Stimulated activated CD4-positive, alpha-beta T cell treated with anti-CD3 and anti-CD28 coated beads, Interleukin-15, amount 100 ng/mL, for 48 hours (primary cell): ENCODE measurements at places on chromosomes 11 and 22.
A peak's percentile ranks its signal among the peaks of the same experiment; 100 is the strongest.

DNA sequence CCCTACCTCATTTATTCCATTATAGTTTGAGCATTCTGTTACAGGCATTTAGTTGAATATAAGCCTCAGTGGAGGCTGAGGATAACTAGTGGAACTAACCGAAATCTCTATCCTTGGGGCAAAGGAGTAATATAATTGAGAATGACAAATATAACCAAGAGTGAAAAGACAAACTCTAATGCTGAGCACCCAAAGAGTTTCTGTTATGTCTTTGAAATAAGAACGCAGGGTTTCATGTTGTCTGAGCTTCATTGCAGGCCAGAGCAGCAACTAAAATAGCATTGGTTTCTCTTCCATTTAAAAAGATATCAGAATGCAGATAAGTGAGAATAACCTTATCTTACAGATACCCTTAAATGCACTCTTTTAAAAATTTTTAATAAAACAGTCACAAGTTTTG, 131.8 kb downstream of the SBF2 start:
- DNase-seq: no peak

GRCh38 chr11:94694309-94695060, 73.7 kb upstream of the AMOTL1 start:
- DNase-seq: no peak

GRCh38 chr11:101127197-101127698, 2.4 kb downstream of the PGR start:
- no peak for DNase-seq

DNA sequence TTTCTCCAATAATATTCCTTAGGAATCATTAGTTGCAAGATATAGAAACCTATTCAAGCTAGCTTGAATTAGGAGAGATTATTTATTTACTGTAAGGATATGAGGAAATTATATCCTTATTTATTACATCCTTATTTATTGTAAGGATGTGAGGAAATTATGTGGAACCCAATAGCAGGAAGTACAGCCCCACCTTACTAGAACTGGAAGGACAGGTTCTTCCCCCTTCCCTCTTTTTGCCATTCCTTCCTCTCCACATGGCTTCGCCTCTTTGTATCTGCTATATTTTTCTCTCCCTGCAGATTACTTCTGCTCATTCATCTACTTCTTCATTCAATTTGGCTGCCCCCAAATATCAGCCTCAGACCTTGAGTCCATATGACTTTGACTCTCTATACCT, 49.5 kb upstream of the B3GNT6 start:
- DNase-seq: no peak

DNA sequence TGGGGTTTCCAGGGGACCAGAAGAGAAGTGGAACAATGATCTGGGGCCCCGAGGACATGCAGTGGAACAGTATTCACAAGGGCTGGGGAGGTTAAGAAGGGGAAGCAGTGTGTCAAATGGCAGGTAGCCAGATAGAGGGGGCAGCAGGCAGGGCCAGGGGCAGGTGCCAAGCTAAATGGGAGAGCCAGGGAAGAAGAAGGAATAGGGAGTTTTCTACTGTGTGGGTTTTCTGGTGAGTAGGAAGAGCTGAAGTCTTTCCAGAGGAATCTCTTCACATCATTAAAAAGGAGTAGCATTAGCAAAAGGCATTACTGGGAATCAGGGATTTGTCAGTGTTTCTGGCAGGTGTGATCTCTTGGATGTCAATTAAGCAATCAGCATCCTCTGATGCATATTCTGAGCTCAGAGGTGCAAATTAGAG, 55.8 kb downstream of the IRAG1 start:
- no peak for DNase-seq

DNA sequence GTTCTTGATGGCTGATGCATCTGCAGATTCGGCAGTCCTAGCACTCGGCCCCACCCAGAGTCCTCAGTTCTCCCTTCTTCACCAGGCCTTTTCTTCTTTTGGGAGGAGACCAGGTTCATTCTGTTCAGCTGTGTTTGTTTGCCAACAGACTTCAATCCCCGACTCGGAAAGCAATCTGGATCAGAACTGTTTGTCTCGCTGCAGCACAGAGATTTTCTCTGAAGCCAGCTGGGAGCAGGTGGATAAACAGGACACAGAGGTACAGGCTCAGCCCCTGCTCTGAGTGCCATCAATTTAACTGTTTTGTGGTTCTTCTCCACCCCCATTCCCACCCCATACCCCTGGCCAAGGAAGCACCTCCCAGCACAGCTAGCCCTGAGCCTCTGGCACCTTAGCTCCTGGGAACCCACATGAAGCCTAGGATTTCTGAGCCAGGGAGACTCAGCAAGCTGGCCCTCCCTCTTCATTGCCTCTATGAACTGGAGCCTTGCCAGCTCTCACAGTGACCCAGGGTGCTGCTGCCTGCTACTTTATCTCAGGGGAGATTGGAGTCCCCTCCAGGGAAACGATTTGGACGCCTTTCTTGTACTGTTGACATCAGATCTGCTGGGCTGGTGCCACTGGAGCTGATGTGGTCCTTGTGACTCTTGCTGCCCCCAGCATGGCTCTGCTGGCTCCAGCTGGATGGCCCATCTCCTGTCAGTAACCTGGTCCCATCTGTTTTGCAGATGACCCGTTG, 58.2 kb upstream of the HORMAD2 start:
- DNase-seq: no peak

- DNase-seq: no peak
Observed at GRCh38 chr11:35335226-35335625, 84.1 kb downstream of the SLC1A2 start.

DNA sequence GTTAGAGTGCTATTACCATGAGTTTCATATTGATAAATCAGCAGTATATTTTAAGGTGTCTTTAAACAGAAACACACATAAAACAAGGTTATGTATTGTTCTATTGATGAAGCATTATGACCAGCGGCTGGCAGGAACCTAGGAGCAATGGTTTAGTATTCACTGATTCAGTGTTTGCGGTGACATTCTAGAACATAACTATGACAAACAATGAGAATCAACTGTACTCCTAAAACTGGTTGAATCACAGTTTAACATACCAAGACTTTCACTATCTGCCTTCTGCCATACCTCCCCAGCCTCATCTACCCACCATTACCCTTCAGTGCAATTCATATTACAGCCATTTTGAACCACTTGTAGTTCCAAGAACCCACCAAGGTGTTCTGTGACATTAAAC, 8.8 kb downstream of the HOATZ start:
- no peak for DNase-seq

DNA sequence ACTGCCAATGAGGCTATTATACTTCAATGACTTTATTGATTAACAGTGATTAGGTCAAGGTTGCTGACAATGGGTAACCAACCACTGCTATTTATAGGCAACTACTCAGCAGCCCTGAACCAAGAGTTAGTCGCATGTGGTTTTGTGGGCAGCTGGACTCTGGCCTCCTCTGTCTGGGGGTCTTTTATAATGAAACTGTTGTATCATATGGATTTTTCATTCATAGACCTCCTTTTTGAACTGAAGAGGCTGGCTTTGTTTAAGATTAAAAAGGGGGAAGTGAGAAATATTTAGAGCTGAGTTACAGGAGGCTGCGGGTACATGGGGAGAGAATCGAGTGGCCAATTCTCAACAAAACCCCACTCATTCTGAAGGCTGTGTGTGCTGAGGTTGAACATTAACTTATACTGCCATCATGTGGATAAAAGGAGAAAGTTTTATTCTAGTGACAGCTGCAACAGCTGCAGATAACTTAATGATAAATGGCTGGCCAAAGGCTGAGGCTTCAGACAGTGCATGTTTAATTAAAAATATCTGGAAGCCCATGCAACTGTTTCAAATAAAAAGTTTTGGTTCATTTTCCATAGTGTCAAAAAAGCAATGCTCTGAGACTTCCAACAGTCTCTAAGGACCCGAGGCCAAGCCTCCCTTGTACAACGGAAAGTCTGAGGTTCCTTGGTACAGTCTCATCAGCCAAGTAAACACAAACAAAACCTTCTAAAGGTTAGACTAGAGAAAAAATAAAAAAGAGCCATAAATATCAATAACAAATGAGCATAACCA, 682.6 kb downstream of the KCNA4 start:
- no peak for DNase-seq

- DNase-seq: no peak
Observed at GRCh38 chr22:24992946-24993345, 40.4 kb downstream of the KIAA1671 start.

DNA sequence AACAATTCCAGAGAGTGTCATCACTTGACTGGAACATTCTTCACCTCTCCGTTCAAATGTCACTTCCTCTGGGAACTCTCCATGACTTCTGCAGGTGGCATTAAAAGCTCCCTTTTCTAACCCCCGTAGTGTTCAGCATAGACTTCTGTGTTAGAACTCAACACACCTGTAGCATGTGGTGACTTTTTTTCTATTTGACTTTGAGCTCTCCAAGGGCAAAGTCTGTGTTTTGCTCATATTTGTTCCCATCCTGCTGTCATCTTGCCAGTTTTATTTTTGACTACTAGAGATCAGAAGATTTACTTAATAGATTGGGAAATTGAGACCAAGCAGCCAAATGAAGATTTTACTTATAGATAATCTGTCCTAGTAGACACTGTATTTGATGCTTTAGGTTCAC, 367.1 kb downstream of the INSC start:
- no peak for DNase-seq

DNA sequence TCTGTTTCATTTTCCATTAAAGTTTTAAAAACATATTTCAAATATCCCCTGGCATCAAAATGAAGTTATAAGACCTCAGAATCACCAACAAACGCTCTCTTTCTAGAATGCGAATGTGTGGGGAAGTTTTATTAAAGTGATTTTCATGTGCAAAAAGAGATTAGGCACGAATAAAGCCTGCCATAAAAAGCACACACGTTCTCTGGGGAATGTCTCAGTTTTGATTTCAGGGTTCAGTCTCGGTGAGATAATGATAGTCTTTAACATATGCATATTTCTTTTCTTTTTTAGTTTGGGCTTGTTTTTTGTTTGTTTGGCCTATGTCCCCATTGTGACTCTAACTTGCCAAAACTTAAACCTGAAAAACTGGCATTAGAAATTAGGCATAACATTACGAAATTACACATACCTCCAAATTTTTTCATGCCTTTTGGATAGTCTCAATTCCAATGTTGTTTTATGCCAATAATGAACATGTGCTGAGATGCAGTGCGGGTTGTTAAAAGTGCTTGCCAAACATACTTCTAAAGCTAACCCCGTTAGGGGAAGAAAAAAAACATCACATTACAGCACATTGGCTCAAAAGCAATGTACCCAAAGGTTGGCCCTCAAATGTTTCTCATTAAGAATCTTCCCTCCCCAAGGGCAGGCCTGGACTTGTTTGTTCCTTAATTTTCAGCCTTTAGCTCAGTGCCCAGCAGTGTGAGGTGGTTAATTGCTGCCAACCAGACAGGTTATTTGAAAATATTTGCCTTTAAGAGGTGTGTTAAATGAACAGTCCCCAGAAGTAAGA, 33.2 kb upstream of the FBLN1 start:
- DNase-seq: no peak

- DNase-seq: no peak
Observed at GRCh38 chr11:22668005-22668796, 1.8 kb downstream of the GAS2 start.

GRCh38 chr11:73661035-73661628, 14.8 kb downstream of the PLEKHB1 start:
- peak; percentile 84 for DNase-seq

DNA sequence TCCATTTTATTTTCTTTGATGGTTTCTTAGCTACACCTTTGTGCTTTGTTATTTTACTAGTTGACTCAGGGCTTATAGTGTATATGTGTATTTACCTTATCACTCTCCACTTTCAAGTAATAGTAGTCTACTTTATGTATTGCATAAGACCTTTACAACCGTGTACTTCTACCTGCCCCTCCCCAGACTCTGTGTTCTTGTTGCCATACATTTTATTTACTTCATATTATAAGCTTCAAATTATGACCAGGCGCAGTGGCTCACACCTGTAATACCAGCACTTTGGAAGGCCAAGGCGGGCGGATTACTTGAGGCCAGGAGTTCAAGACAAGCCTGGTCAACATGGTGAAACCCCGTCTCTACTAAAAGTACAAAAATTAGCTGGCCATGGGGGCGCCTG, 28.2 kb upstream of the CTSD start:
- DNase-seq: no peak

DNA sequence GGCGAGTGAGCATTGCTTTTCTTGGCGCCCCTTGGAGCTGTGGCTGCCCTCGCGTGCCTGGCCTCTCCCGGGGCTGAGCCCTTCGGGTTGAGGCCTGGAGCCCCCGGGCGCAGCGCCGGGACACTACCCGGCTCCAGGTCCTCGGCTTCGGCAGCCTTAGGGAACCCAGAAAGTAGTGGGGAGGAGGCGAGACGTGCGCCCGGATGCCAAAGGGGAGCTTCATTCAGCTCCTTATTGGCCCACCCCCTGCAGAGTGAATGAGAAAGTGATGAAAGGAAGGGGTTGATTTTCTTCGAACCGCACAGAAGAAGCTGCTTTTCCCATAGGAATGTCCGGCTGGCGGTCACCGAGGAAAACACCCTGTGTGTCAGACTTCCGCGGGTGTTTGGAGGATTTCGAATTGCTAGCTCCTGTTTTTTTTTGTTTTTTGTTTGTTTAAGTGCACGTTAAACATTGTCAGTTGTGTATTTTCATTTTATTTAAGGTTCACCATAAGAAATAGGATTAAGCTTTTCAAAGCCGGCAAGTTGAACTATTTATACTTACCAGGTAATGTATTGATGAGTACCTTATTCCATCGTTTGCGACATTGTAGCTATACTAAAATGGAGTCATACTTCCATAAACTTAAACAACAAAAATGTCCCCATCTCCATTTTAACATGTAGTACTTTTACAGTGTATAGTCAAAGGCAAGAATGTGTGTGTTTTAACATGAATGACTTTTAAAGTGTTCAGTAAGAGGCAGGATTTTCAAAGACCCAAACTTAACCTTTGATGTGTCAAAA, 841 bp upstream of the EIF4G2 start:
- DNase-seq: no peak

DNA sequence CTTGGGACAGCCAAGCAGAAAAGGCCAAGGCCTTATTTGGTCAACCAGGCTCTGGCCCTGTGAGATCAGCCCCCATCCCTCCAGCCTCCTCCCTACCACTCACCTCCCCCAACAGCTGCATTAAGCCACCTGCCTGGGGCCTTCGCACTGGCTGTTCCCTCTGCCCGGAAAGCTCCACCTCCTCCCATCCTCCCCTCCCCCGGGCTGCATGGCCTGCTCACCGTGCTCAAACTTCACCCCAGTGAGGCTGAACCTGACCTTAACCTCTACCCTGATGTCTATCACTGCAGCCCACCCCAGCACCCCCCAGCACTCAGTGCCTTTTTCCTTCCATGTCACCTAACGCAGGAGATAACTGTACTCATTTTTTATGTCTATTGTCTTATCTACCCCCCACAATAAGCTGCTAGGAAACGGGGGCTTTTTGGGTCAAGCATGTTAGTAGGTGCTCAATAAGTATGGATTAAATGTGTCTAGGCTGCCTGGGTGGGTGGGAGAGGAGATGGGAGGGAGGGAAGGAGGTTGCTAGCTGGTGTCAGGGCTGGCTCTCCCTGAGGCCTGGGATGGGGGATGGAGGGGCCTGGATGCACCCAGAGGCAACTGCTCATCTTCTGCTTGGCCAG, 912 bp downstream of the PTPRCAP start:
- DNase-seq: peak; percentile 78

GRCh38 chr22:27512283-27512761, 289.2 kb downstream of the MN1 start:
- DNase-seq: no peak
